ENCODE measurements at places on chromosomes 16 and 17.

DNA sequence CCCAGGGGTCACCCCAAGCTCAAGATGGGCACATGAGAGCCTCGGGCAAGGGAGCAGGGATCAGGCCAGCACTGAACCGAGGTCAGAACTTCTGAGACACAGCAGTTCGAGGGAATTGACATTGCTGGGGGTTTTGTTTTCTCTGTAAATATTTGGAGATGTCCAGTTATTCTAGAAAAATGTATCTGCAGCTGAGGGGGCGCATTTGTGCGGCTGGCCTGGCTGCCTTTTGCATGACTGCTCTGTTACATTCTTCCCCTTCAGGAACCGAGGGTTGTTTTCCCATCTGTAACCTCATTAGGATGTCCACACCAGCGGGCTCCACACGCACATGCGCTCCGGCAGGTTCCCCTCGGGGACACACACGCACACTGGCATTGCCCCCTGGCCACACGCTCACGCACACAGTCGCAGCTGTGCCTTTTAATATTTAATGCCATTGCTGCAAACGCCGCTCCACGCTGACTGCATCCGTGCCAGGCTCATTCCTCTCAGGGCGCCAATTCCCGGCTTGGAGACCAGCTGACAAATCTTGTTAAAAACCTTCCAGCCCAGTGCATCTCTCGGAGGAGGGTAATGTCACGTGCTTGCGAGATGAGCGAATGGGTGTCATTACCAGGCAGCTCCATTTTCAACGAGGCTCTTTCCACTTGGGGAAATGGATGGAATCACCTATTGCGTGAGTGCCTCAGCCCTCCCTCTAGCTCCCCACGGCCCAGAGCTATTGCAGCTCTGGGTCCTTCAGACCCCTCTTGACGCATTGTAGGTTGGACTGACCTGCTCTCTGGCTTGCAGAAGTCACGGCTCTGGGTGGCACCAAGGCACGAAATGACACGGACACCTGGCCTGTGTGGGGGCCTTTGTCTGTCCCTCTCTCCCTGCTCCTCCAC lies 13.1 kb downstream of the CCR7 start:
- DNase-seq, result no peak

DNA sequence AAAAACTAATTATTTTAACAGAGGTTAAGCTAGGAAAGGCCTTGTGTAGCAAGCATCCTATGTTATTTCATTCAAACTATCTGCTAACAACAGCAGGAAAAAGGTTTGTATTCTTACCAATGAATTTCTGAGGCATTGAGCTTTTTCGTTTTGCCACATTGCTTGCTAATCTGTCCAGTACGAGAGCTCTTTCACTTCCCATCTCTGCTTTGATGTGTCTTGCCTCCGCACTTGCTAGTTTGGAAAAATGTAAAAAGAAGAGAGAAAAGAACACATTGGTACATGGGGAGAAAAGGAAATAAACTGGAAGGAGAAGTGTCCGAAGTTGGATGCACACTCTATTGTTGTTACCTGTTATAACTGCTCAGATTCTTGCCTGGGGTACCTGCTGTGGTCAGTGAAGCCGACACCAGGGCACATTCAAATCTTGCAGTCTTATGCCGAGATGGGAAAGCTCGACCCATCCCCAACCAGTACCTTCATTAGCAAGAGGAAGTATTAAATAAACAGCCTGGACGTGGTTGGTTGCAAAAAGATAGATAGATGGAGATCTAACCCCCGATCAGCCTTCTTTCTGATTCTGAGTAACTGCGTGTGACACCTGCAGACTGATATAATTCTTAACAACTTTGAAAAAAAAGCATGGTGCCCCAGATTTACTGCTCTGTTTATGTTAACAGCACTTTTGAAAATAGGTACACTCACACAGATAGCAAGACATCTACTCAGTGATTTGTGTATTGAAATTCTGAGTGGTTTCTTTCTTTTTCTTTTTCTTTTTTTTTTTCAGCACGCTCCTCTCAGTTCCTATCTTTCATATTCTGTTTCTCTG lies 40.0 kb downstream of the GRB7 start:
- DNase-seq, result no peak

- no peak for DNase-seq
Measured at GRCh38 chr16:2846511-2847310, 11.3 kb downstream of the PRSS22 start.

DNA sequence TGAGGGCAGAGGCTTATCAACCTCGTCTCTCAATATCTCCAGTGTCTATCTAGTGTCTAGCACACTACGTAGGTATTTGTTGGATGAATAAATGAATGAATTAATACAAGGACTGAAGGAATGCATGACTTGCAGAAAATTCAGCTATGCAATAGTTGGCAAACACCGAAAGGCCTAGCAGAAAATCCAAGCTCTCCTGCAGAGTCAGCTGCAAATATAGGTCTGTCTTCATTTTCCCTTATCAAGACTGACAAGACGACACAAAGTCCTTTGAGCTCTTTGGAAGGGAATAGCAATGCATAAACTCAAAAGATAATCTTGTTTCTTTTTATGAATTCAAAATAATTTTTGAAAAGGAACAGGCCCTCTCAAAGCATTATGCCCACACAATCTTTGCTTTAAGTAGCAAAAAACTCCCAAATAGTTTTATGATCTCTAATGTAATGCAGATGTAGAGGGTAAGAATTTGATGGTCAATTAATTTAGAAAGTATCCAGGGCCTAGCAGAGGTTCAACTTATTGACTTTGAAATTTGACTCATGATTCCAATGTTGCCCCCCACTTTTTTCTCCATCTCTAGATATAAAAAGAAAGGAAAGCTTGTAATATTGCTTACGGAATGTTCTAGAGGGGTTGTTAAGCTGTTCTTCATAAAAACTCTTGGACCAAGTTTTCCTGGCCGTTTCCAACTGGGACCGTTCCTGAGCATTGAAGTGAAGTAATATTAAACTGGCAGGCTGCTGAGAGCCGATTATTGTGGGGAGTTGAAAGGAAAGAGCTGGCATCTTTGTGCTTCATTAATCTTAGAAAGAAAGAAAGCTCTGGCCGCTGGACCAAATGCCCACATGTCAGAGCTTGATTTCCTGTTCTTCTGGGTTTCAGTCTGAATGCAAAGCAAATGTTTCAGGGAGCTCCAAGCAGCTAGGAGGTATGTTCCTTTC lies 227.3 kb downstream of the HS3ST3A1 start:
- DNase-seq, result no peak

DNA sequence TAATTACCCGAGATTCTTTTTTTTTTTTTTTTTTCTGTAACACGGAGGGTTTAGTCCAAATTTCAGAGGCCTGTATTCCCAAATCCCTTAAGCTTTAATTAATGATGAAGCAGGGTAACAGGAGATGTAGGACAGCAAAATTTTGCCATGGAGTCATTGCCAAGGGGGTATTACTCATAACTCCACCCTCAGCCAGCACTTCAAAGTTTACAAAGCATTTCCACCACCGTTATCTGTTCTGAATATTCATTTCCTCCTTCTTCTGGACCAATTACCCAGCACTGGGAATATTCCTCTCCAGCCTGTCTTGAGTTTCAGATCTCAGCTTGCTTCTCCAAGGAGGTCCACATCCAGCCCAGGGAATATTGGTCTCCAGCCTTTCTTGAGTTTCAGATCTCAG lies 747.5 kb upstream of the EEF2KMT start:
- DNase-seq, result no peak

GRCh38 chr16:87271256-87271655 lies 45.9 kb downstream of the C16orf95 start:
- no peak for DNase-seq

- DNase-seq, result peak; percentile 84
Measured at GRCh38 chr17:43878260-43879175, 28.8 kb downstream of the MPP2 start.

GRCh38 chr17:55200904-55201303 lies 63.9 kb upstream of the HLF start:
- no peak for DNase-seq

GRCh38 chr16:84680165-84680842 lies 19.5 kb upstream of the USP10 start:
- DNase-seq, result no peak

- DNase-seq, result no peak
Measured at GRCh38 chr17:22512997-22513538, 820.7 kb downstream of the KCNJ18 start.

GRCh38 chr16:23501291-23501690 lies 9.0 kb downstream of the GGA2 start:
- no peak for DNase-seq

- no peak for DNase-seq
Measured at GRCh38 chr16:83933885-83934683, 19.0 kb upstream of the OSGIN1 start.

DNA sequence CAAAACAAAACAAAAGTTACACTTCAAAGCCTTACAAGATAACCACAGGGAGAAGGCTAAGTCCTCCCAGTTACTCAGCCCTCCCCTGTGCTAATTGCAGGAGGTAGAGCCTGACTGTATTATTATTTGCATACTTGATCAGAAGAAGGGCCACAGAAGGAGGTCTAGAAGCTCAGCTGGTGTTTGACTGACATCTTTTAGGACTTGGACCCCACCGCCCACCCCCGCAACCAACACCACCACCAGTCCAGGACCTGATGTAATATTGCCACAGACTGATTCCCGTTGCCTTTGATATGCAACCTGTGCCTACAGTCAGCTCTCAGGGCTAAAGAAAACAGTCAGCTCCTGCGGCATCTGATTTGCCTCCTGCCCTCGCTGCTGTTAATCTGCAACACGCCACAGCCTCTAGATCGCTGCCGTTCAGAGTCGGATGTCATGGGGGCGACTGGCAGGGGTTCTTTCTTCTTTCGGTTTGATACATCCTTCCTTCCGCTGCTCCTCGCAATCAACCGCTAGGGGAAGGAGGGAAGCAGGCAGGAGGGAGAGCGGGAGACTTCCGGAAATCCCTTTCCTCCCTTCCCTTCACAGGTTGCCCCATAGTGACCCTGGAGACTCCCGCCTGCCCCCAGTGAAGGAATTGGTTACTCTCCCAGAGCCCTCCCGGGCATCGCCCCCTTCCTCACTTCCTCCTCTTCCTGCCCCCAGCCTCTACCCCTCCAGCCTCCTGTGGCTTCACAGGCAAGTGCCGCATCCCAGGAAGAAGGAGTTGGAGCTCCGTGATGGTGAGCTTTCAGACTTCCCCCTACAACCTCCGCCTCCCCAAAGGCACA lies 90.5 kb upstream of the SOX9 start:
- DNase-seq, result peak; percentile 64

DNA sequence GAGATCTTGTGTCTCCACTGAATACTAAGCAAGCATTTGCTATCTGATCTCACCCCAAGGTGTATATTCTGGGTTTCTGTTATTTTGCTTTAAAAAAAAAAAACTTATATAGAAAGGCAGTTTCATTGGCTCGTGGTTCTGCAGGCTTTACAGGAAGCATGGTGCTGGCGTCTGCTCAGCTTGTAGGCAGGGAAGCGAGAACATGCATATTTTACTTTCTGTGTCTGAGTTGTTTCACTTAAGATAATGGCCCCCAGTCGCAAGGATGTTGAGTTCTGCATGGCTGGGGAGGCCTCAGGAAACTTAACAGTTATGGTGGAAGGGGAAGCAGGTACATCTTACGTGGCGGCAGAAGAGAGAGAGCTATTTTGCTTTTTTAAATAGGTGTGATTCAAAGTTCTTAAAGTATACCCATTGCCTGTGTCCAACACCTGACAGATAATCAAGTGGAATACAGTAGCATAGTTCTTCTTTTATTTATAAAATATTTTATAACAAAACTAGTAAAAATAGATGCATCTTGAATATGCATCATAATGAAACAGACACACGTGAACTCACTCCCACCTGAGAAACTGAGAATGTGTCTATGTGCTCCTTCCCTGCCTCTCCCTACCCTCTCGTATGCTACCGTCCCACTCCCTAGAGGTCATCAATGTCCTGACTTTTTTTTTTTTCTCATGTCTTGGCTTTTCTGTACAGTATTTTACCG lies 15.4 kb upstream of the ARHGAP17 start:
- no peak for DNase-seq

DNA sequence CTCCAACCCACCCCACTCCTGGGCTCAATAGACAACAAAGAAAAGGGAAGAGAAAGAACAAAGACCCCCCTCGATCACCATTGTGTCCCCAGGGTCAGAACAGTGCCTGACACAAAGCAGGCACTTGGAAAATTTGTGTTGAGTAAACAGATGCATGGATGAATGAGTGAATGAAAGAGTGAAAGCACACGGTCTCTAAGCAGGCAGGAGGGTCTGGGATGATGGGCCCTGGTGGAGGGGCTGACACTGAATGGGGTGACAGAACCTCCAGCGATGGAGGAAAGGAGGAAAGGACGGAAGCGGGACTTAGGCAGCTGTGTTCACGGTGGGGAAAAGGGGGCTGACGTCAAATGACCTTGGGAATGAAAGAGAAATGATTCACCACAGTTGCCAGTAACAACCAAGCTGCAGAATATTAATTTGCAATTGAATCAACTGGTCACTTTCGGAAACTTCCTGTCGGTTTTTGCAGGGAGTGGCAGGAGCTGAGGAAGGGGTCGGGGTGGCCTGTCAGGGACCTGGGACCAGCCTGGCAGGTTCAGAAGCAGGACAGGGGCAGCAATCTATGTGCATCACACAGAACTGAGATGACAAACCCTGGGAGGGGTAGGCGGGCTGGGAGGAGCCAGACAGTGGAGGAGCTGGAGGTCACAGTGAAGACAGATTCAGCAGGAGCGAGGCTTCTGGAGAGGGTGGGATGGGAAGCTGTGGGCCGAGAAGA lies 6.7 kb upstream of the GAST start:
- no peak for DNase-seq

GRCh38 chr17:38557836-38558727 lies 47.7 kb downstream of the SRCIN1 start:
- DNase-seq, result peak; percentile 94

Measured in germinal center (tissue), 1 donor.